ENCODE measurements at places on chromosomes 2 and 18.

DNA sequence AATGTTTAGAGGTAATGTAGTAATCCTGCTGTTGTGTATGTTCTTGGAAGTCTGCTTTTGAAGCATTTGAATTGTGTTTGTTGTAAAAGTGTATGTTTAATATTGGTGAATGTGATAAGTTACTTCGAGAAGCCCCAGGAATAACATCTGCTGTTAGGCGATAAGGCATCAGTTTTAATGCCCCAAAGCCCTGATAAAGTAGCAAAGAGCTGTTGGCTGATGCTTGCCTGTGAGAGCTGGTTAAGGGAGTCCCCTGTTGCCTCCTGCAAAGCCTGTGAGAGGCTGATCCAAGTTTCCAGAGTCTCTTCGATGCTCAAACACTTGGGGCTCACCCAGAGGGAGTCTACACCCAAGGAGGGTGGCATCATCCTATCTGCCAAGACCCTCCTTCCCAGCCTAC is 110.3 kb downstream of the RNF152 start:
- no peak for DNase-seq

DNA sequence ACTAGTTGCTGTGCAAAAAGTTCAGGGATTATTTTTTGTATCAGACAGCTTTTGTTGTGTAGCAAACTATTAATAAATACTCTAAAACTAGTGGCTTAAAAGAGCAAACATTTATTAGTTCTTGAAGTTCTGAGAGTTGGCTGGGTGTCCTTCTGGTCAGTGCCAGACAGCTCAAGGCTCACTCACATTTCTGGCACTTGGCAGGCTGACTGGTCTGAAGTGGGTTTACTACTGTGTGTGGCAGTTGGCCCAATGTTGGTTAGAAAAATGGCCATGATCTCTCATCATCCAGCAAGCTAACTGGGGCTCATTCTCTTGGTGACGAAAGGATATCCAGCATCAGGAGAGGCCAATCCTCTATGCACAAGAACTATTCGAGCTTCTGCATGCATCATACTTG is 71.4 kb upstream of the ZNF385B start:
- DNase-seq, result no peak

DNA sequence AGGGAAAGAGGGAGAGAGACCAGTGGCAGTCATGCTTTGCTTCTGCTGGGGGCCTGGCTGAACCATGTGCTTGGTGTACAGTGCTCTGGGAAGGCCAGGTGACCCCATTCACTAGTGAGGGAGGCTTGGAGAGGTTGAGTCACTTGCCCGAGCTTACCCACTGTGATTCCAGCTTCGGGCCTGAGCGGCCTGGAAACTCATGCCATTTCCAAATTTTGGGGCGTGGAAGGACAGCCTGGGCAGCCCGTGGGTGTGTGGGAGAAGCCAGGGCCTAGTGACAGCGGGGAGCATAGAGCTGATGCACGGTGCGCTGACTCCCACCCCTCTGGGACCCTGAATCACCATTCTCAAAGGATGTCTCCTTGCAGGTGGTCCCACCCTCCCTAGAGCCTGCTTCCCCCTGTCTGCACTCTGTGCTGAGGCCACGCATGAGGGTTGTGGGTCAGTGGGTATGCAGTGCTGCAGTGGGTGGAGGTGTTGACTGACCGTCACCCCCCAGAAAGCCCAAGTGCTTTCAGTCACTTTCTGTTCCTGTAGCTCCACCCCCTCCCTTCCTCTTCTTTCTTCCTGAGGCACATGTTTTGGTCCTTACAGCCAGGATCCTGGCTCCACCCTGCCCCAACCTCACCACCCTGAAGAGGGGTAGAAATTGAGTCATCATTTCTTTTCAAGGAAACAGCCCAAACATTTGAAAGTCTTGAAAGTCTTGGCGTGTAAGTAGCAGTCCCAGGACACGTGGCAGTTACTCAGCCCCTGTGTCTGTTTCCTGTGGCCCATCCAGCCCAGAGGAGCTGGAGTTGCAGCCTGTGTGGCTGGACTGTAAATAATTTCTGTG is 69.3 kb upstream of the MCFD2 start:
- no peak for DNase-seq

DNA sequence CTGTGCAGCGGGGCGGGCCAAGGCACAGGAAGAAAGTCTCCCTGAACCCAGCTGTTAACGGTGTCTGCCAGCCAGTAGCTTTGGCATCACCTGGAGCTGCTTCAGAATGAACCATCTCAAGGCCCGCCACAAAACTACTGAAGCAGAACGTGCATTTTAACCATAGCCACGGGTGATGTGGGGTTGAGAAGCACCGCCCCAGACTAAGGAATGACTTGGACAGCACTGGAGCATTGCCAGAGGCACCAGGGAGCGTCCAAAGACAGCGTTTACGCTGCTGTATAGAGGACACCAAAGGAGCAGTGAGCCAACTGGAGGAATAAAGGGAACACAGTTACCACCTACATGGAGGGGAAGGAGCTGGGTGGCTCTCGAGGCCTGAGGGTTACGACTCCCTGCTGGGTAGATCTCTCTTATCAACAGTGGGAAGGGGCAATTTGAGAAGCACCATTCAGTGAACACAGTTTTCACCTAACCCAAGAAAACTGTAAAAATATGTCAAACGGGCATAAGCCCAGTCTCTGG is 28.4 kb upstream of the LONRF2 start:
- no peak for DNase-seq
